Activated gamma-delta T cell (primary cell): ENCODE measurements at places on chromosomes 12 and 14.

- no peak for DNase-seq
Observed at GRCh38 chr12:5391653-5392052, 40.3 kb upstream of the NTF3 start.

- DNase-seq, result no peak
Observed at GRCh38 chr12:3135522-3136461, 58.6 kb downstream of the TSPAN9 start.

DNA sequence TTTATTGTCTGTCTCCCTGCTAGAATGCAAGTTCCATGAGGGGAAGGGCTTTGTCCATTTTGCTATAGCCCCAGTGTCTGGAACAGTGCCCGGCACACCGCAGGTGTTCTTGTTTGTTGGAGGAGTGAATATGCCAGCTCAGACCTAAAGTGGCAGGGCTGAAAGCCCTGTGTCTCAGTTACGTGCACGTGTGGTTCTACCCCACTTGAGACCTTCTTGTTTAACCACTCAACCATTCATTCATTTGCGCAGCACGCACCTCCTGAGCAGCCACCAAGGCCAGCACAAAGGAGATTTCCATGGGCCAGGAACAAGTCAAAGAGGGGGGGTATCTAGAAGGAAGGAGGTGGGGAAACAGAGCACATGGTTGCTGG lies 338.0 kb upstream of the FKBP4 start:
- no peak for DNase-seq

- DNase-seq, result no peak
Observed at GRCh38 chr12:128542844-128543243, 275.9 kb downstream of the TMEM132C start.

- no peak for DNase-seq
Observed at GRCh38 chr12:69490920-69491643, 20.9 kb downstream of the FRS2 start.

DNA sequence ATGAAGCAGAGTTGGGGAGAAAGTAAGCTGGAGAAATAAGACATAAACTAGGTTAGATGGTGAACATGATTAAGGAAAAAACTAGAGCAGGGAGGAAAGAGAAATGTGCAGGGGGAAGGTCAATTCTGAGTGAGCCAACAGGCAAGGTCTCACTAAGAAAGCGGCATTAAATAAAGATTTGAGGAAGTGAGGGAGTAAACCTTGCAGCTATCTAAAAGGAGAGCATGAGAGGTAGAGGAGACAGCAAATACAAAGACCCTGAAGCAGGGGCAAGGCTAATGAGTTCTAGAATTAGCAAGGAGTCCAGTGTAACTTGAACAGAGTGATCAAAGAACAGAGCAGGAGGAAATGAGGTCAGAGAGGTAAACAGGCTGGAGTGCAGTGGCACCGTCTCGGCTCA lies 4.4 kb upstream of the SOCS2 start:
- DNase-seq, result no peak

GRCh38 chr12:99436584-99436983 lies 211.0 kb upstream of the GARIN6 start:
- DNase-seq, result no peak

DNA sequence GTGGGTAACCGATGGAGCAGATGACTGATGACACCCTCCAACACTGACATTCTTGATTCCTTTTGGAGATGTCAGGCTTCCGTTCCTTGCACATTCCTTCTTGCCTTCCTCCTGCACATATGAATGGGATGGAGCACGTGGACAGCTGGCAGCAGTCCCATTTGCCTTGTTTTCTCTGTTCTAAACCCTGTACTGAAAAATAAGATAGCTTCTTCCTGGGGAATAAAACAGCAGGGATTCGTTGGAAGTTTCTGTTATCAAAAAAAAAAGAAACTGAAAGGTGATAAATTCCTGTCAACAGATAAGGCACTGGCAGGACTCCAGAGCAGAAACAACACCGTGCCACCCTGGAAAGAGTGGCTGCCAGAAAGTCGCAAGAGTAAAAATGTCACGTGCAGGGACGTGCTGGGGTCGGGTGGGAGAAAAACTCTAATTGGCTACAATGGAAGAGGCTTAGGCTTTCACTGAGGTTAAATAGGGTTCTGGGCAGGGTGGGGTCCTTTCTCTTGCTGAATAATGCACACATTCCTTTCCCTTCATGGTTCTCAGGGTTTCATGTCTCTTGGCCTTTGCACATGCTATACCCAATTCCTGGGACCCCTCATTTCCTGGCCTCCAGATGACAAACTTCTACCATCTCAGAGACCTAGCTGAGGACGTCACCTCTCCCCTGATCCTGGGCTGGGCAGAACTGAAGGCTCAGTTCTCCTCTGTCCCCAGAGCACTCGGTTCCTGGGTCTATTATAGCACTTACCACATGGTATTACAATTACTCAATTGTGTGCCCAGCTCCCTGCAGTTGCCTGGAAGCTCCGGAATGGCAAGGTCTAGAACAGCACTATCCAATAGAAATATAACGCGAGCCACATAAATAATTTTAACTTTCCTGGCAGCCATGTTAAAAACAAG lies 7.0 kb upstream of the NUAK1 start:
- DNase-seq, result no peak
